T-helper 2 cell (primary cell): ENCODE measurements at places on chromosomes 2 and 18.
A peak's percentile ranks its signal among the peaks of the same experiment; 100 is the strongest.

DNA sequence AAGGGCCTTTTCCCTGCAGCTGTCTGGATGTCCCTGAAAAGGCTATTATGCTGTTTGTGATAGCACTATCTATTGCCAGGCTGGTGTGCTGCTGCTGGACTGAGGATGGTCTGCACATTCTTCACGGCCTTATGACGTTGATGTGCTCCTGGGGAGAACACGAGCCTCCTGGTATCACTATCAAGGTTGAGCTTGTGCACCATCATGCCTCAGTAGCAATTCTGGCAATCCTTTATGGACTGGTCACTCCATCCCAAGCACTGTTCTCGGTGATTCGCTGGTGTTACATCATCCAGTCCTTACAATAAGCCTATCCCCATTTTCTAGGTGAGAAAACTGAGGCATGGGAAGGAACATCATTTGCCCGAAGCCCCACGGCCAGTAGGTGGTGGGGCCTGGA, 18.2 kb upstream of the CCBE1 start:
- no peak for DNase-seq

DNA sequence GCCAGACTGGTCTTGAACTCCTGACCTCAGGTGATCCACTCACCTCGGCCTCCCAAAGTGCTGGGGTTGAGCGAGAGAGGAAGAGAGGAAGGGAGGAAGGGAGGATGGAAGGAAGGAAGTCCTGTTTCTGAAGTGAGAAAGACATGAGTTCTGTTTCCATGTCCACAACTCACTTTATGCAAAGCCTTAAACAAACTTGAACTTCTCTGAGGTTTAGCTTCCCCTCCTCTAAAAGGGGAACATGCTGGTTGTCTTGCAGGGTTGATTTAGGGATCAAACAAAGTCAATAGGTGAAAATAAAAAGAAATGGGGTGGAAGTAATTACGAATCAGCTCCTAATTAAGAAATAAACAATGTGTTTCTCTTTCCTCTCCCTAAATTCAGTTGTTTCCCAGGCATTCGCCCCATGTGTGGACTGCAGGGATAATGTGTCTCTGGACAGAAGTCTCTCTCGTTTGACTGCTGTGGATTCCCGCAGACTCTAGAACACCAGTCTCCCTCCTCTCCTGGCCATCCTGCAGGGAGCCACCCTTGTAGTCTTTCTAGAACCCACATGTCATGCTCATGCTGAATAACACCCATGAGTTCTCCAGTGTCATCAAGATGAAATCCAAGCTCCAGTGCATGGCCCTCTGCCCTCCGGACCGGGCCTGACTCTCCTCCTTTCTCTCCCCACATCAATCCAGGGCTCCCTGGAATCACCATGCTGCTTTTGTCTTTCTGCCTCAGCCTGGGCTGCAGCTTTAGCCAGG, 229.3 kb upstream of the TRIB2 start:
- DNase-seq, result no peak

- DNase-seq, result no peak
Measured at GRCh38 chr2:27431395-27431794, 3.0 kb downstream of the NRBP1 start.

DNA sequence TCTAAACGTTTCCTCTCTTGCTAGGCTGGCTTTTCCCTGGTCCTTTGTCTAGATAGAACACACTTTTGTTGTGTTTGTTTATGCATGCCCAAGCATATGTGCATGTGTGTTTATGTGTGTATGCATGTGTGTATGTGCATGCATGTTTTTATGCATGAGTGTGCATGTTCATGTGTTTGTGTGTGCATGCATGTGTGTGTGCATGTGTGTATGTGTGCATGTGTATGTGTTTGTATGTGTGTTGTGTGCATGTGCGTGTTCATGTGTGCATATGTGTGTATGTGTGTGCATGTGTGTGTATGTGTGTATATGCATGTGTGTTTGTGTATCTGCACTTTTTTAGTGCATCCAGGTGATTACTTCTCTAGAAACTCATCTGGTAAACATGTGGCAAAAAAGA, 558.0 kb downstream of the GALR1 start:
- DNase-seq, result no peak

GRCh38 chr2:150705767-150706166, 218.3 kb upstream of the RND3 start:
- no peak for DNase-seq

DNA sequence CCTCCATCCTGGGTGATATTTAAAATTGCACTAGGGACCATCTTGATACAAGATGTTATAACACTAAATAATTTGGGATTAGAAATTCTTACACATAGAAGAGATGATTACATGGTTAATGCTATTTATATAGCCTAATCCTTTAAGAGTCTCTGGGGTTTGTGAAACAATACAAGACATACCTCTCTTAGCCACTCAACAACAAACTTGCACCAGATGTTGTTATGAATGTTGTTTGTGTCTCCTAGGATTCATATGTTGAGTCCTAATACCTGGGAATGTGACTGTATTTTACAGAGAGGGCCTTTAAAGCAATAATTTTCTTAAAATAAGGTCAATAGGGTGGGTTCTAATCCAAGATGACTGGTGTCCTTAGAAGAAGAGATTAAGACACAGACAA, 678.3 kb downstream of the NYAP2 start:
- DNase-seq, result no peak

DNA sequence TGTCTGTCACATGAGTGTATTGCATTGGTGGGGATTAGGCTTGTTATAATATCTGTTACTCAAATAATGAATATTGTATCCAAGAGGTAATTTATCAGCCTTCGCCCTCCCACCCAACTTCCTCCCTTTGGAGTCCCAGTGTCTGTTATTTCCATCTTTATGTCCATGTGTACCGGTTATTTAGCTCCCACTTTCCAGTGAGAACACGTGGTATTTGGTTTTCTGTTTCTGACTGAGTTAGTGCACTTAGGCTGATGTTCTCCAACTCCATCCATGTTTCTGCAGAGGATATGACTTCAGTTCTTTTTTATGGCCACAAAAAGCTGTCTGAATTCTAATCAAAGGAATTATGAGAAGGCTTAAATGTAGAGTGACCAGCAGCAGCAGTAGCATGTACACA, 104.0 kb upstream of the ARHGAP28 start:
- no peak for DNase-seq

GRCh38 chr2:42984081-42984480, 191.7 kb upstream of the HAAO start:
- no peak for DNase-seq

DNA sequence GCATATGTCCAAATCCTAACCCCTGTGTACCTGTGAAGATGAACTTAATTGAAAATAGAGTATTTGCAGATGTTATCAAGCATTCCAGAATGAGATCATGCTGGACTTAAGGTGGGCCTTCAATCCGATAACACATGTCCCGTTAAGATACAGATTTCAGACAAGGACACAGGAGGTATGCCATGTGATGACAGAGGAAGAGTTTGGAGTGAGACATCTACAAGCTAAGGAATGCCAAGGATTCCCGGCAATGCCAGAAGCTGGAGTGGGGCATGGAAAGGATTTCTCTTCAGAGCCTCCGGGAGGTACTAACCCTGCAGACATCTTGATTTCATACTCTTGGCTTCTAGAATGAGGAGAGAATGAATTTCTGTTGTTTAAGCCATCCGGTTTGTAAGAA, 231.7 kb downstream of the ALK start:
- no peak for DNase-seq

- DNase-seq, result no peak
Measured at GRCh38 chr18:56322406-56322805, 316.0 kb downstream of the TXNL1 start.

DNA sequence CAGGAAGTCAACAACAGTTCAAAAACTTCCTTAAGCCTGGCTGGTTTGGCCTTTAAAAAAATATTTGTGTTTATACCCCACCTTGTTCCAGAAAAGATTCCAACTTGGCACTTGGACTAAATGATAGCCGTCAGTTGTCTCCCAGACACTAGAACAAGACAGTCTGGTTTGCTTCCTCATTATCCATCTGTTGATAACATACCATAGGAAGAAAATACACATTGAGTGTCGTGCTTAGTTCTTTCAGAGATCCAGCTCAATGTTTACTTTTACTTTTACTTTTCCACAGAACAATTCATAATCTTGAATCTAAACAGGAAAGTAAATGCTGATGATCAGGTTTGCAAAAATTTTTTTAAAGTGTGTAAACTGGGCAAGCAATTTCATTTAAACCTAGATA, 2.4 kb upstream of the VPS54 start:
- no peak for DNase-seq

GRCh38 chr2:99607861-99608491, 118.2 kb upstream of the REV1 start:
- DNase-seq, result no peak

DNA sequence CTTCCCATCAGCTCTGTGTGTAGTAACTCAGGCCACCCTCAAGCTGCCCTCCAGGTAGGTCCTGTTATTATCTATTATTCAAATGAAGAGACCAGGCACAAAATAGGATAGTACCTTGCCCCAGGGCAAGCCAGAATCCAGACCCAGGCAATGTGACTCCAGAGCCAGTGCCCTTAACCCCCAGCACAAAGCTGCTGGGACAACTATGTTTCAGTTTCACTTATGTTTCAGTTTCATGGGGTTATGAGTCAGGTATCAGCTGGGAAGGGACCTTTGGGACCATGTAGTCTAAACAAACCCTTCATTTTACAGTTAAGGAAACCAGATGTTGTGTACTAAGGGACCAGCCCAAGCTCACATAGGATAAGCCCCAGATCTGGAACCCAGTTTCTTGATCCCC, 10.0 kb downstream of the HK2 start:
- no peak for DNase-seq

GRCh38 chr18:48828691-48829442, 121.9 kb downstream of the SMAD7 start:
- no peak for DNase-seq

- DNase-seq, result no peak
Measured at GRCh38 chr18:75137346-75137877, 71.5 kb downstream of the PTGR3 start.

GRCh38 chr2:46116553-46116991, 180.6 kb upstream of the EPAS1 start:
- no peak for DNase-seq

GRCh38 chr2:46239847-46240181, 57.4 kb upstream of the EPAS1 start:
- peak; percentile 50 for DNase-seq
